Urinary bladder (tissue), 4 donors: ENCODE measurements at places on chromosomes 3 and 15. TPM values are rescaled to one million over a fixed set of nuclear protein-coding genes. Genes with fewer than 3 reads are reported as not detected.

FSIP1 gene
- total RNA-seq: 3.0 TPM

WDR49 gene
- total RNA-seq: 17.1 TPM

DNA sequence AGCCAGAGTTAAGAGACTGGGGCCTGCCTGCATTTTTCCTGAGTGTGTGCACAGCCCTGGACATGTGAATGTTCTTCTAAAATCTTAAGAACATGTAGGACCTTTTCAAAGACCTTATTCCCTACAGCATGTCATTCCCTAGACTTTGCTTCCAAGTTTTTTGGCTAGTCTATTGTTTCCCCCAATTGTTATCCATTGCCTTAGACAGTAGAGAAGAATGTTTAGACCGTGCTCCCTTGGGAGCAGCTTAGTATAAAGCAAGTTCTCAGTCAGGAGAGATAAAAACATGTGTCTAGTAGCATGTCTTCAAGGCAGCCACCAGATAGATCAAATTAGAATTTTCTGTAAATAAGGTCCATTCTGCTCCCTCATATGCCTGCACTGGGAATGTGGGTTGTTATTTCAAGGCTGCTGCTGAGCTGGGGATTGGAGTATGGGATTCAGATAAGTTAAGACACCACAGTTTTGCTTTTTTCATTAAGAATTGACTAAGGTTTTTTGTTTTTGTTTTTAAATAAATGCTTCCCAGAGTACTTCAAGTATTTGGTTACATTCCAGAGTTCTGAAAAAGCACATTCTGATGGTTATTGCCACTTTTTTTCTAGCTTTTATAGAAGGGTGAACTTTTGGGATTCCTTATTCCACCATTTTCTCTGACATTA is 246.7 kb downstream of the RORA start:
- DNase-seq: no peak

GRCh38 chr3:187744169-187745151 is 808 bp downstream of the BCL6 start:
- DNase-seq: peak; percentile 74

BDH1 gene
- 6.9 TPM for total RNA-seq

CNTN6 gene
- total RNA-seq: 10.2 TPM

DNA sequence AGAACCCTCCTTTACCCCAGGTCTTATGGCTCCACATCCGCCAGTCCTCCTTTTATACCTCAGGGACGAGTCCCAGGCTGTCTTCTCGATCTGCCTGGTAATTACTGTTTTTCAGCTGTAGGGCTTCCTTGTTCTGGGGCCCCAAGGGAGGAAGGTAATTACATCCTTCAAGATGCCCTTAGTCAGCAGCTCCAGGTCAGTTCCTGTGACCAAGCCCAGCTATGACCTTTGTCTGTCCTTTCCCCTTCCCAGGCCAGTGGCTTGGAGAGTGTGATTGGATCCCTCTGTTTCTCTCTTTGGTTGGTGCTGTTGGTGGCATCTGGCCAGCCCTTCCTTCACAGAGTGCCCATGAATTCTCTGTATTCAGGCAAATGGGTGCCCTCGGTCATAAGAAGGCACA is 92.6 kb downstream of the AAGAB start:
- DNase-seq: no peak

- no peak for DNase-seq
Measured at GRCh38 chr15:55344206-55344605, 25.2 kb downstream of the PIGB start.

- DNase-seq: no peak
Measured at GRCh38 chr3:123046262-123047061, 18.9 kb upstream of the SEMA5B start.

DUOXA2 gene
- 0.42 TPM for total RNA-seq

DNA sequence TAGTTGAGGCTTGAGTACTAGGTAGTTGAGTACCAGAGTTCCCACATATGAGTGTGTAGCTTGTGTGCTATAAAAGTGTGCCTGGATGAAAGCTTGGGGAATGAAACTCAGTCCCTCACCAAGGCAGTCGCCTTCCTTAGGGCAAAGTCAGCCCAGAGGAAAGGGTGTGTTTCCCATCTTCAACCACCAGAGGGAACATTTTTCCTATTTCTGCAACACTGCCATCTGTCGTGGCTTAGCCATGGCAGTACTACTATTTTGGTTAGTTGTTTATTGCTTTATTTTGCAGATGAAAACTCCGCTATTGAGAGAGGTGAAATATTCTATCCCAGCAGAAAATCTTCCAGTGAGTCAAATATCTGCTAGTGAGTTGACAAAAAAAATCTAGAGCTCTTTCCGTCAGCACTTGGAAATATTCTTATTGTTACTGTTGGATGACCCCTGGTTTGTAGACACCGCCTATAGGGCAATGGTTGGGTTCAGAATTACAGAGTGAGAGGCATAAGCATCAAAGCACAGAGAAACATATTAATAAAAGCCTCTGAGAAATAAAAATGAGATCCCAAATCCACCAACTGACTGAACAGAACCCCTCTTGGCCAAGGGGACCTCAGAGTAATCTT is 239.9 kb downstream of the CPNE4 start:
- DNase-seq: peak; percentile 1

GRCh38 chr3:157113832-157114505 is 46.0 kb downstream of the CCNL1 start:
- DNase-seq: no peak

DNA sequence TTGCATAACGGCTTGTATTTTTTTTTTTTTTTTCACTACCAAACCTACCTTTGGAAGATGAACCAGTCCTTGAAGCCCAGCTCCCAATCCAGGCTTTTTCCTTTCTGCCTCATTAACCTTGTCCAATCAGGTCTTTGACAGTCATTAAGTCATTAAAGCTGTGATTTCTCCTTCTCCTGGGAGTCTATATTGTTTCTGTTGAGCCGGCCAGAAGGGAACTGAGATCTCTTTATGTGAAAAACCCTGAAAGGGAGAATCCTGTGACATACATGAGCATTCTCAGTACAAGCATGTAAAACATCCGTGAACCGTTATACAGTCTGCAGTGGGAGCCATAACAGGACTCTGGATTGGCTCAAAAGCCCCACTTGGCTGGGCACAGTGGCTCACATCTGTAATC is 40.0 kb downstream of the ZNF589 start:
- no peak for DNase-seq

- DNase-seq: peak; percentile 70
Measured at GRCh38 chr3:146160964-146161662, at the start of gene PLOD2. Gene PLOD2, minus strand, starts transcription at chr3:146161184. Its CDS starts 195 bp downstream, at chr3:146160989.

DNA sequence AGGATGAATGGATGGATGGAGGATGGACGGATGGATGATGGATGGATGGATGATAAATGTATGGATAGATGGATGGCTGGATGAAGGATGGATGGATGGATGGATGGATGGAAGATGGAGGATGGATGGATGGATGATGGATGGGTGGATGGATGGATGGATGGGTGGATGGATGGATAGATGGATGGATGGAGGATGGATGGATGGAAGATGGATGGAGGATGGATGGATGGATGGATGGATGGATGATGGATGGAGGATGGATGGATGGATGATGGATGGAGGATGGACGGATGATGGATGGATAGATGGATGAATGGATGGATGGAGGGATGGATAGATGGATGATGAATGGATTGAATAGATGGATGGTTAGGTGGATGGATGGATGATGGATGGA is 210.6 kb upstream of the IGF1R start:
- no peak for DNase-seq

DNA sequence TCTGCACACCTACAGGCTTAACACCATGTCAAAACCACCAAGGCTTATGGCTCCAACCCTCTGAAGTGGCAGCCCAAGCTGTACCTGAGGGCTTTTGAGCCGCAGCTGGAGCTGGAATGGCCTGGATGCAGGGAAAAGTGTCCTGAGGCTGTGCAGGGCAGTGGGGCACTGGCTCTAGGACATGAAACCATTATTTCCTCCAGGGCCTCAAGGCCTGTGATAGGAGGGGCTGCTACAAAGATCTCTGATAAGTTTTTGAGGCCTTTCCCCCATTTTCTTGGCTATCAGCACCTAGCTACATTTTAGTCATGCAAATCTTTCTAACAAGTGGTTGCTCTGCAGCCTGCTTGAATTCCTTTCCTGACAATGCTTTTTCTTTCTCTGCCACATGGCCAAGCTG is 37.6 kb downstream of the SPATA16 start:
- DNase-seq: no peak

DNA sequence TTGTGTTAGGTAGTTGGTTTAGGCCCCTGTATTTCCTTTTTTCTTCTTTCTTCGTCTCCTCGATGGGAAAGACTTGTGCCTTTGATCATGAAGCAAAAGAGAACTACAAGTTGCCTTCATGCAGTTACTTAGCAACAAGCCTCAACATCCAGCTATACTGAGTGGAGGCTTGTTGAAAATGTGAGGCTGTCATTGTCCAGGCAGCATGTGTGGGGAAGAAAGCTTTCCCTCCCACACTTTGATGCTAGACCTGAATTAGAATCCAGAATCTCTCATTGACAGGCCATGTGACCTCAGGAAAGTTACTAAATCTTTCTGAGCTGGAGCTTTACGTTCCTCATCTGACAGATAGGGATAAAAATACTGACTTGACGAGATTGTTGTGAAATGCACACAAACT is 23.7 kb downstream of the IFT122 start:
- DNase-seq: no peak

- DNase-seq: no peak
Measured at GRCh38 chr3:46408853-46409252, 1.8 kb downstream of the CCRL2 start.

GRCh38 chr3:186356152-186356551 is 5.9 kb downstream of the DGKG start:
- DNase-seq: no peak

DNA sequence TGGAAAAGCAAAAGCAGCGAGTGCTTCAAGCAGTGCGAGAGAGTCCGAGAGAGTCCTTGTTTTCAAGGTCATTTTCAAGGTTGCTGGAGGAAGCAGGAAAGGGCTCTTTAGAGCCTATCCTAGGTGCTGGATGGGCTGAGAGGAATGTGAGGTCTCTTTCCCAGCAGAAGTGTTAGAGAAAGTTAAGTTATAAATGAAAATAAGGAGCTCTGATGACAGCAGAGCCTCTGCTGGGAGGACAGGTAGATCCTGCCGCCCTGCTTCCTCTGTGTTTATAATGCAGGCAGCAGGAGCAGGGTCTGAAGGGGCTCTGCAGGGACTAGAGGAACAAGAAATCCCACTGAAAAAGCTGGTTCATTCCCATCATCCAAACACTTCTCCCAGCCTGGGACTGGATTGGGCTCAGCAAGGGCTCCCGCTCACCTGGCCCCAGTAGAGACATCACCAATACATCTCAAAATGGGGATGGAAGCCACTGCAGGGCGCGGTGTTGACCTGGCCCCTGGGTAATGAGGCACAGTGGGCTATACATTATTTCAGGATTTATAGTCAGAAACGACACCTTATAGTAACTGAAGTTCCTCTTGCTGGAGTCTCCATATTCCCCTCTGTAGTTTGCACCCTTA is 41.5 kb upstream of the RAB6B start:
- DNase-seq: no peak

NRROS gene
- 4.1 TPM for total RNA-seq

DNA sequence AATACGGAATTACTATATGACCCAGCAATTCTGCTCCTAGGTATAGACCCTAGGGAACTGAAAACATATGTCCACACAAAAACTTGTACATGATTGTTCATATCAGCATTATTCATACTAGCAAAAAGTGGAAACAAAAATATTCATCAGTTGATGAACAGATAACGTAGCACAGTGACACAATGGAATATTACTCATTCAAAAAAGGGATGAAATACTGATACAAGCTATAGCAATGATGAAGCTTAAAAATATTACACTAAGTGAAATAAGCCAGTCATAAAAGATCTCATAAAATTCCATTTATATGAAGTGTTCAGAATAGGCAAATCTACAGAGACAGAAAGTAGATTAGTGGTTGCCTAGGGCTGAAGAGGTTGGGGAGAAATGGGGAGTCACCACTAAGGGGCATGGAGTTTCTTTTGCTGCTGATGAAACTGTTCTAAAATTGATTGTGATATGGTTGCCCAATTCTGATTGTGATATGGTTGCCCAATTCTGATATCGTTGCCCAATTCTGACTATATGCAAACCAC is 10.5 kb downstream of the C15orf61 start:
- no peak for DNase-seq

DNA sequence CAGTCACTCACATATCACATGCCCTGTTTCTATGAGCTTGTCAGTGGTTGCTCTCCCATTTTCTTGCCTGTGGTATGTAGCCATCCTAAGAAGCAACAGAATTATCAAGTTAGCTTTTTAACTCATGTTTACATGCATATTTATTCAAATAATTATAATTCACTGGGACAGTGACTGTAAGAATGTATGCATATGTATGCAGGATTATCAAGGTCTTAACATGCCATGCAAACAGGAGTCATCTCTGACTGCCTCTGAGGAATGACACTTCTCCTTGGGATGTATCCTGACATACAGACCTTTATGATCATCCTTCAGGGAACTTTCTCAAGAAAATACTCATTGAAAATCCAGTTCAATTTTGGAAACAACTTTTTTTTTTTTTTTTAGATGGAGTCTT is 240.9 kb downstream of the CPNE4 start:
- DNase-seq: no peak

CFAP20DC gene
- total RNA-seq: 4.3 TPM

GRCh38 chr3:58585005-58585786 is 8.0 kb upstream of the FAM107A start:
- peak; percentile 60 for DNase-seq

IMPG2 gene
- 2.3 TPM for total RNA-seq

- no peak for DNase-seq
Measured at GRCh38 chr3:134222835-134223234, 27.8 kb downstream of the RYK start.

PLAAT1 gene
- total RNA-seq: 0.90 TPM

RAB11A gene
- total RNA-seq: 187 TPM

DNA sequence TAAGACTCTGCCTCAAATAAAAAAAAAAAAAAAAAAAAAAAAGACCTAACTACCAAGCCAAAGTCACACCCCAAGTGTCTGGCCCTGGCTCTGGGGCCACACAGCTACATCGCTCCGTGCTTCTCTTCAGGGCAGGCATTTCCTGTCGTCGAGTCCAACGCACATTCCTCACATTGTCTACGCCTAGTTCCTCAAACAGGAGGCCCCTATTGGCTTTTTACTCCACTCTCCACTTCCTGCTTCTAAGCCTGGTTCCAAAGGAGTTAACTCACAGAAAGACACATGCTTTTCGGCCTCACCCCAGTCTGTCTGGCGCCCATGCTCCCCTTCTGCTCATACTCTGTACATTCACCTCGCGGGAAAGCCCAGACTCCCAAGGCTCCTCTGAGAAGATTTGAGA is 28.8 kb downstream of the KNG1 start:
- peak; percentile 49 for DNase-seq

DNA sequence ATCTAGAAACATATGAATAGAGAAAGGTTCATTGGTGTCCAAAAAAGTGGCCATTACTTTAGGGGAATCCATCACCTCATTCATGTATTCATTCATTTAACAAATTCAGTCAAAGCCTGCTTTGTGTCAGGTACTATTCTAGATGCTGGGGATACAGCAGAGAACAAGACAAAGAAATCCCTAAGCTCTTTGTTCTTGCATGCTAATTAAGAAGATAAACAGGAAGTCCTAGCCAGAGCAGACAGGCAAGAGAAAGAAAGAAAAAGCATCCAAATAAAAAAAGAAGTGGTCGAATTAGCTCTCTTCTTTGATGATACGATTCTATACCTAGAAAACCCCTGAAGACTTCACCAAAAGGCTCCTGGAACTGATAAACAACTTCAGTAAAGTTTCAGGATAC is 12.4 kb upstream of the ZMAT3 start:
- DNase-seq: no peak

- no peak for DNase-seq
Measured at GRCh38 chr15:63044645-63045464, 2.3 kb downstream of the TPM1 start.
